ENCODE measurements at places on chromosomes 11 and 22. TPM values are rescaled to one million over a fixed set of nuclear protein-coding genes. Genes with fewer than 3 reads are reported as not detected.

The TRAPPC4 gene
- polyA plus RNA-seq: 167 TPM

The ANO5 gene
- polyA plus RNA-seq: not detected

- DNase-seq: no peak
These were observed 410.5 kb downstream of the CTTN start for GRCh38 chr11:70808686-70809375.

DNA sequence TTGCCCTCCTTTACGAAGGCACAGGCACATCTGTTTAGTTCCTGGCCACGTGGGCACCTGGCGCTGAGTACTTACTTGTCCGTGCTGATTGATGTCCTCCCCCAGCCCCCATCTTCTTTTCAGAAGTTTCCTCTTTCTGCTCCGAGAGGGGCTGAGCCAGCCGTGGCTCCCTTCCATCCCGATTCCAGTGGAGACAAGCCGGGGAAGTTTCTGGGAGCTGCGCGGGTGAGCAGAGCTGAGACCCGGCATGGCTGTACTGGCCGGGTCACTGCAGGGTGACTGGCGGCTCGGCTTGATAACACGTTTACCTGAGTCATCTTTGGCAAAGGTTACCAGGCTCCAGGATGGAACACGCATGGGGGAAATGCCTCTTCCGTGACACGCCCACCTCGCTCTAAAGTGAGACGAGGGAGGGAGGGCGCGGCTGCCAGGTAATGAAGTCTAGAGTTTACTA, 45.4 kb upstream of the ATXN10 start:
- no peak for DNase-seq

Measured in BJ (cell line).